ENCODE measurements at places on chromosomes 4 and X.

DNA sequence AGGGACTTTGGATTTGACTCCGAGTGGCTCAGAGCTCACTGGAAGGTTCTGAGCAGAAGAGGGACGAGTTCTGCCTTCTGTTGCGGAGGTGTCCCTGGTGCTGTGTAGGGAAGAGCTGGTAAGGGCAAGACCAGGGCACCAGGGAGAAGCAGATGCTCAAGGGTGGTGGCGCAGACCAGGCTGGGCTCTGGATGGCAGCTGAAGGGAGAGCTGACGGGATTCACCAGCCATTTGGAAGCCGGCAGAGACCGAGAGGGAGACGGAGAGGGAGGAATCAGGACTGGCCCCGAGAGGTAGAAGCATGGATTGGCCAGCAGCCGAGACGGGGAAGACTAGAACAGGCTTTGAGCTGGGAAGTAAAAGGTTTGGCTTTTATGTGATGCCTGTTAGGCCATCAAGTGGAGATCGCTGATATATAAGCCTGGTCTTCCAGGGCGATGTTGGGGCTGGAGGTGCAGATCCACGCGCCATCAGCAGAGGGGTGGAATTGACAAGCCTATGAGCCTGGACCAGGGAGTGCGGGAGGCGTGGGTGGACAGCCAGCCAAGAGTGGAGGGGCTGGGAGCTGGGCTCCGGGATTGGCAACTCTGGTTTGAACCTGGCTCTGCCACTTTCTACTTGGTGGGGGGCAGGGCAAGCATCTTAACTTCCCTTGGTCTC is 43.4 kb downstream of the ADRA2C start:
- DNase-seq, result no peak

DNA sequence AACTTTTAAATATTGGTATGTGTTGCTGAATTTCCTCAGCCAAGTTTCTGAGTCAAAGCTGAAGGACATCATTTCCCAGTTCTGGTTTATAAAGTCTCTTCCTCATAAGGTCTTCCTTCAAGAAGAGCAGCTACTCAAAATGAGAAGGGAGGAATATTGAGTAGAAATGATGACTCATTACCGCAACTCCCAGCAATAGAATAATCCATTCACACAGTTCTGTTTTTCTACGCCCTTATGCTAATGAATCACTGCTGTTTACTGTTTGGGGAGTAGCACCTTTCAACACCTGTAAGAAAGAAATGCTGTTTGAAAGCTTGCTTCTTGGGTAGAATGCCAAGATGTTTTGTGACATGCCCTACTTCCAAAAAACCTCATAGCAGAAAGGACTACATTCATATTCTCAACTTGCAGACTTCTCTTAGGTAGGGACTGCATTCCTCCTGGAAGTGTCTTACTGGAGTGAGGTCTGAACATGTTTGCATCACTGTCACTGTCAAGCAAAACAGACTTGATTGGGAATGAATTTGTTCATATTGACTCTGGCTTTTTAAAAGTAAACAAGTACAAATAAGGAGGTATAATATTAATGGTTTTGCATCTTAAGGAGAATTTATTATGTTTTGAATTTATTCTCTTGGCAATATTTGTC is 147.2 kb upstream of the BANK1 start:
- DNase-seq, result peak; percentile 10

- no peak for DNase-seq
Observed at GRCh38 chr4:157564771-157565170, 344.2 kb downstream of the GRIA2 start.

- no peak for DNase-seq
Observed at GRCh38 chrX:124342174-124342867, 4.0 kb upstream of the SH2D1A start.

- no peak for DNase-seq
Observed at GRCh38 chr4:145882604-145883003, 56.0 kb downstream of the ZNF827 start.

DNA sequence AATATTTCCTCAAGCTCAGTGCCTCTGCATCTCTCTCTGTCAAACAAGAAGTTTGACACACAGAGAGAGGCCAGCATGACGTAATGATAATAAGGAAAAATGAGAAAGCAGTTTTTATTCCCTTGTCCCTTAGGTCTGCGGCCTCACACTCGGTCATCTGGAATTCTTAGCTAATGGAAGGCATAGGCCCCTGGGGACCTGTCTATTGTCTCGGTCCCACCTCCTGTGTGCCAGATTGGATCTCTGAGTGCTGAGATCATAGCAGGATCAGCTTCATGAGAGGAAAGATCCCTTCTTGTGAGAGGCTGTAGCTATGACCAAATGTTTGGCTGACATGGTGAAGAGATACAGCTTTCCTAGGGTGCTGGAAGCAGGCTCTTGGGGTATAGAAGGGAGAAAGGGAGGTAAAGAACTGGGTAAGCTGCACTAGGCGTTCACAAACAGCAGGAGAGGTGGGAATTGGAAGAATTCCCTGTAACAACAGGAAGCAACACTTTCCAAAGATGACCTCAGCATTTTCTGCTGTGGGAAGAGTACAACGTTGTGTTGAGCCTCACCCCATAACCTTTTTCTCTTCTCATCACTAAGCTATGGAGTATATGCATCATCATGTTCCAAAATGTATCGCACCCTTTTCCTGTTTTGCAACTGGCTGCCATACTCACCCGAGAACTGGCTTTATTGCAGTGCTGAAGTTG is 20.2 kb downstream of the TMEM31 start:
- DNase-seq, result no peak

- no peak for DNase-seq
Observed at GRCh38 chr4:140351093-140352075, 22.1 kb upstream of the SCOC start.

GRCh38 chr4:135941671-135942070 is 1590.6 kb downstream of the PCDH18 start:
- no peak for DNase-seq

DNA sequence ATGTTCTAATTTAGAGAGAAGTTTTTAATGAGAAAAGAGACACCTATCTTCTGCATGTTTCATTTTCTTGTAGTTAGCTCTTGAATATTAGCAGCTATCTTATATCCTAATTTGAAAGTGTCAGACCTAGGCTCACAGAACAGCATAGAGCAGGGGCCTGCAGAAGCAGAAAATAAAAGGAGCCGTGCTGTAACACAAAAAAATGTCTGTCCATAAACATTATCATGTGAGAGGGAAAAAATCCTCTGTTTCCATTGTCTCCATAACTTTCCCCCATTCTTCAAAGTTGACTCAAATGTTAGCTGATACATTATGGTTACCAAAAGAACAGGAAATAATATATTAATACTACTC is 329.2 kb upstream of the EPHA5 start:
- peak; percentile 33 for DNase-seq

DNA sequence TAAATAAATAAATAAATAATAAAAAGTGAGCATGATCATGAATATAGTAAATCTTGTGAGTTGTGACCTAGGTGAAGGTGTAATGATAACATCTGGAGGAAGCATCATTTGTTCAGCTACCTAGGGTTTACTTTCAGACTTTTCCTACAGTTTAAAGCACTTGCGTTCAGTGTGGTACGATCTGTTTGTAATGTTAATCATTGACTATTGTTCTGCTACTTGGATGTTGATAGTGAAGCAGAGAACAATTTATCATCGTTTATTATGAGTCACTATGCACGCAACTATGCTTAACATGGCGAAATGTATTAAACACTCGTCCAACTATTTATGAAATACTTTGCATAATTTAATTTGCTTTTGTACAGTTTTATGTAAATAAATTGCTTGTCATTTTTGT is 426.2 kb downstream of the PCDH7 start:
- no peak for DNase-seq

DNA sequence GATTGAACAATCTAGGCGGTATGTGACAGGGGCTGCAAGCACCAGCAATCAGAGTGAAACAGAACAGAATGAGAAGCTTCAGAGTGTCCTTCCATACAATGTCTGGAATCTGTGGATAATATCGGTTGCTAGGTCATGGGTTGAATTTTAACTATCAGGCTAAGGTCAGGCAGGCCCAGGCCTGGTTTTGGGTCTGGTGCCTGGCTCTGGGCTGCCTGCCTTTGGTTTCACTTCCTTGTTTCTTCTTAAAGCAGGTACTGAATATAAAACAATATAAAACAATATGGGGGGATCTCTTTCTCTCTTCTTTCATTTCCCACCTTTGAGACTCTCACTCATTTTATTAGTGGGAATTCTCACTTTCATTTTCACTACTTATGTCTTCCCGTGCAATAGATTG is 962.0 kb downstream of the CCSER1 start:
- no peak for DNase-seq

DNA sequence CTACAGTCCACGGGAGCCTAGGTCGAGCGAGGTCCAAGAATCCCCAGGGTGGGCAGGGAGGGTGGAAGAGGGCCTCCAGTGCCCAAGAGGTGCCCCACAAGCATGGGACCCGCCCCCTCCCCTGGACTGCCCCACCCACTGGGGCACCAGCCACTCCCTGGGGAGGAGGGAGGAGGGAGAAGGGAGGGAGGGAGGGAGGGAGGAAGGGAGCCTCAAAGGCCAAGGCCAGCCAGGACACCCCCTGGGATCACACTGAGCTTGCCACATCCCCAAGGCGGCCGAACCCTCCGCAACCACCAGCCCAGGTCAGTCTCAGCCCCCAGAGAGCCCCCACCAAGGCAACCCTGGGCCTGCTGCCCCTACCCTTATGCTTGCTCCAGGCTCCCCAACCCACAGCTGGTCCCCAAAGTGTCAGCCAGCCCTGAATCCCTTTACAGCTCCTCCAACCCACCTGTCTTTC is at the start of gene GATA1:
Gene GATA1 (plus strand): TSS at position 250 of the 460 bp plus-strand sequence. CDS start 4,520 bp downstream, outside the sequence.
- no peak for DNase-seq

DNA sequence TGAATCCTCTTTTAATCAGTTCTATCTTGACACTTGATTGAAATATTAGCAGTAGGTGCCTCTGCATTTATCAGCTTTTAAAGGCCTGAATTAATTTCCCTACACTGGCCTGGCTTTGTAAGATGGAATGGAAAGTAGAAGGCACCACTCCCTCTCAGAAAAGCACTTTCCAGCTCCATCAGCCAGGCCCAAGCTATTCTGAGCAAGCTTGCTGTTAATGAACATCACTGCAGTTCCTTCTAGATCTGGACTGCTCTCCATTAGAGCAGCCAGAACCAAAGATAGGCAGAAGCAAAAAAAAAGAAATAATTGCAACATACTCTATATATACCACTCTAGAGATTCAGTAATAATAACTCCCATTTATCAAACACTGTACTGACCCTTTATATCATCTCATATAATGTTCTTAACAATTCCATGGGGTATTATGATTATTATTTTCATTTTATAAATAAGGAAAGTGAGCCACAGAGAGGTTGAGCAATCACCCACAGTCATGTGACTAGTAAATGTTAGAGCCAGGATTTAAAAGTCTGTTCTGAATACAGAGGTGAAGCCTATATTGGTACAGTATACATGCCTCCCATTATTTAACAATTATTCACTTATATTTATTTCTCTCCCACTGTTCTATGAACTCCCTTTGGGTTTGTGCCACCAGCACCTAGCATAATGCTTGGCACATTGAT is 39.4 kb upstream of the GPC3 start:
- no peak for DNase-seq

- no peak for DNase-seq
Observed at GRCh38 chrX:13754765-13755164, 20.2 kb downstream of the OFD1 start.

- no peak for DNase-seq
Observed at GRCh38 chrX:41047878-41048534, 37.2 kb upstream of the USP9X start.

- DNase-seq, result peak; percentile 61
Observed at GRCh38 chr4:120922381-120923206, at the start of gene PRDM5. Gene PRDM5 (minus strand): TSS chr4:120922726. CDS start chr4:120922608, 118 bp downstream.

DNA sequence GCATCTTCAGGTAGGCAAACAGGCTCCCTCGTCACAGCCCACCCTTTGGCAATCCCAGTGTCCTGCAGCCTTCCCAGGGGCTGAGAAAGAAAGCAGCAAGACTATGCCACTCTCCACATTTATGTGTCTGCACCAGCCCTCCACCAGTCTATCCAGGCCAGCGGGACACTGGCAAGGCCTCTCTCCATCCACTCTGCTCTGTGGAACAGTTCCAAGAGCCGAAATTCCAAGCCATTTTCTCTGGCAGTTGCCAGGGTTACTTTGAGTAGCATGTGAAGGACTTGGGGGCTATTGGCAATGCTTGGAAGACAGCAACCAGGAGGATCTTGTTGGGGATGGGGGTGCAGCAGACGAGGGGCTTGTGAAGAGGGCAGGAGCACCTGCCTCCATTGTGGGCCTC is 52.1 kb downstream of the TSC22D3 start:
- DNase-seq, result no peak

DNA sequence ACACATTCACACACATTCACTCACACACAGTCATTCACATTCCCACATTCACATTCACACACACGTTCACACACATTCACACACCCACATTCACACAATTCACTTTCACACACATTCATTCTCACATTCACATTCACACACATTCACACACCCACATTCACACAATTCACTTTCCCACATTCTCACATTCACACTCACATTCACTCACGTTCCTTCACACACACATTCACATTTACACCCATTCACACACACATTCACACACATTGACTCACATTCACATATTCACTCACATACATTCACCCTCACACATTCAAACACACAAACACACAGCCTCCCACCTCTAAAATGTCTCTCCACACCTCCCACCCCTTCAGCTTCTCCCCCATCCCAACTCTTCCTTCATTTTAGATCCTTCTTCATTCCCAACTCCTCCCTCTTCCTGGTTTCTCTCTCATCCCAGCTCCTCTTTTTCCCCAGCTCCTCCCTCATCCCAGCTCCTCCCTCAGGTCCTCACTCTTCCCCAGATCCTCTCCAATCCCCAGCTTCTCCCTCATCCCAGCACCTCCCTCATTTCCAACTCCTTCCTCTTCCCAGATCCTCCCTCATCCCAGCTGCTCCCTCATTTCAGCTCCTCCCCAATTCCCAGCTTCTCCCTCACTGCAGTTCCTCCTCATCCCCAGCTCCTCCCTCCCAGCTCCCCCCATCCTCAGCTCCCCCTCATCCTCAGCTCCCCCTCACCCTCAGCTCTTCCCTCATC is 111.0 kb downstream of the FAM53A start:
- DNase-seq, result no peak

DNA sequence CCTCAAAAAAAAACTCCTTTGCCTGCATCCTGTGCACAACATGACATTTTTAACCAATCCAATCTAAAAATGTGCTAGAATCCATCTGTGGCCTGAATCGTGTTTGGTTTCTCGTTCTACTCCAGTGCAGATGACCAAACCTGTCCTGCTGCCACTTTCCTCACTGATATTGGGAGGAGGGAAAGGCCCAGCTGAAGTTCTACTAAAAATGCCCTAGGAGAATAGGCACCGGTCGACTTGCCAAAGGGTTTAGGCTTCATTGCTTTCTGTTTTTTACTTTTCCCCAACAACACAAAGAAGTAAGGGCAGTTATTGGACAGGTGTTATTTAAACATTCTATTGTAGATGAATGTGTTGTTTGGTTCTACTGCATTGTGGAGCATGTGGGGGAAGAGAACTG is 7.8 kb upstream of the FHDC1 start:
- no peak for DNase-seq

DNA sequence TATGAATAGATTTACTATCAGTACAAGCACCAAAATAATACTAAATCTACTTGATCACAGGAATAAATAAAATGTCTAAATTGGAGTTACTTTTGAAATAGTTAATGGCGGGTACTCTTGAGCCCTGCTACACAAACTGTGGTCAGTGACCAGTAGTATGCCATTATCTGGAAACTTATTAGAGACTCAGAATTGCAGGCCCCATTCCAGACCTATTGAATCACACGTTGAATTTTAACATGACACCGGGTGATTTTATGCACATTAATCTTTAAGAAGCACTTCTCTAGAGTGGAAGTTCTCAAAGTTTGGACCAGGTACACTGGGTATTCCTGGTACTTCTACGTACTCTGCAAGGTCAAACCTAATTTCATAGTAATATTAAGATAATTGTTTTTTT is 660.0 kb upstream of the POU3F4 start:
- DNase-seq, result no peak
